A172 (cell line): ENCODE measurements at places on chromosomes 16 and 17.
A peak's percentile ranks its signal among the peaks of the same experiment; 100 is the strongest.

- no peak for DNase-seq
Measured at GRCh38 chr16:9597967-9598730, 506.7 kb downstream of the HAPSTR1 start.

DNA sequence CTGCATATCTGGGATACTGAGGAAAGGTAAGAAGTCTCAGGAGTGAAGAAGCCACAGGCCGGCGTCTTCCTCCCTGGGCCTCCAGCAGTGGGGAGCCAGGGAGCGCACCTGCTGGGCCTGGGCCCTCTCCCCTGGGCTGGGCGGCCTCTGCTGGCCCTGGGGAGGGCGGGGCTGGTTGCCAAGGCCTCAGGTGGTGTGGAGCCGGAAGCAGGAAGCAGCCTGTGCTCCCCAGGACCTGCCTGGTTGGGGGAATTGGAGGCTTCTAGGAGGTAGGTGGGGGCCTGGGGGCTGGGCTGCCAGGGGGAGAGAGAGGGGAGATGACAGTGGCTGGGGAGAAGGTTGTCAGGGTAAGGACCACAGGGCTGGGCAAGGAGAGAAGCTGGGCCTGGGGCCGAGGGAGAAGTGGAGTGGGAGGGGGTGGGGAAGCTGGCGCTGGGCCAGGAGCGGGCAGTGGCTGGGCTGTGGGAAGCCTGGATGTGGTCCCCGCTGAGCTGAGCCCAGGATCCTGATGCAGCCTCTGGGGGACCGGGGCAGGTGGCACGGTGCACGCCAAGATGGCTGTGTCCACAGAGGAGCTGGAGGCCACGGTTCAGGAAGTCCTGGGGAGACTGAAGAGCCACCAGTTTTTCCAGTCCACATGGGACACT, at the start of gene SMIM22:
Gene SMIM22 (plus strand): TSS at position 189 of the 647 bp plus-strand sequence. CDS start 366 bp downstream, at position 555.
- no peak for DNase-seq

DNA sequence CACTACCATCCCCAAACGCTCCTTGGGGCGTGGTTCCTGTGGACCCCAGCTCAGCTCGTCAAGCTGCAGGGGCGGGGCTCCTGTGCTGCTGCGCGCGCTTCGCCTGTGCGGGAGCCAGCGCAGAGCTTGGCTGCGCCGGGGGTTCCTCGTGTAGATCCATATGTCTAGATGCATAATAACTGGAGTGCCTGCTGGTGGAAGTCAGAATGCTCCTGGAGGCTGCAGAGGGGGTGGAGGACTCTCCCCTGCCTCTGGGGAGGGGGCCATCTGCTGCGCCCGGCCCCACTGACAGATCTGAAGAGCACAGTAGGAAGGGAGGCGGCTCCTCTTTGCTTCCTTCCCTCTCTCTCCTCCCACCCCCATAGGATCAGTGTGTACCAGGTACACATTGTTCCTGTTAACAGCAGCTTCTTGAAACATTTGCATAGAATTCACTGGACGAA, 4.6 kb downstream of the RASD1 start:
- no peak for DNase-seq

DNA sequence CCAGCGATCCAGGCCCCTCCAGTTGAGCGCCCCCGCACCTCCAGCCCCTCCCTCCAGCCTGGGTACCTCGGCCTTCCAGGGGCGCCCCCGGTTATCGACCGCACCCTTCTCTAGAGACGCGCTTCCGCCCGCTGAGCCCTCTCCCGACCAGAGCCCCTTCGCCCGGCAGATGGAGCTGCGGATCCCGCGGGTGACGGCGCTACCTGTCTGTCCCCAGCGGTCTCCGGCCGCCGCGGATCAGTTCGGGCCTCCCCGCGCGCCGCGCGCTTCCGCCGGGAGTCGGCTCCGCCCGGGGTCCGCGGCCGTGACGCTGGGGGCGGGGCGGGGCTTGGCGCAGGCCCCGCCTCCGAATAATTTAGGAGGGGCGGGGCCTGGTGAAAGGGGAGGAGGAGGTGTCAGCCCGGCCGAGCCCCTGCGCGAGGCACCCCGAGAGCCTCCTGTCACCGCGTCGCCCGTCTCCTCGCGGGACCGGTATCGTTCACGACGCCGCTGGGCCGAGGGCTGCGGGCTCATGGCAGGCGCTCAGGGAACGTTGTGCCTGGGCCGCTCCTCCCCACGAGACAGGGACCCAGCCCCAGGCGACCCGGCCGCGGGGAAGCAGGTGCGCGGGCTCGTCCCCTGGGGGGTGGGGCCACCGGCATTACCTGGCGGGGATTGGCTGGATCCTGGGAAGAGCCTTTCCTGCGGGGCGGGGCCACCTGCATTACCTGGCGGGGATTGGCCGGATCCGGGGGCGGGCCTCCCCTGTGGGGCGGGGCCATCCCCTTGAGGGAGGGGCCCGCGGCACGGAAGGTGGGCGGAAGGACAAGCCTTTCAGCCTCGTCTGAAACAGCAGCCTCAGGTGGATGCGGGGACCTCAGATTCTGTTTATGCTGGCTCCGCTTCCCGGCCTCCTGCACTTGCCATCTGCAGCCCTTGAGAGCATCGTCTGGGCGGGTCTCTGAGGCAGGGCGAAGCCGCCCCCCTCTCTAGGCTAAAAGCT, at the start of gene SPATA2L:
Gene SPATA2L (minus strand): TSS at position 281 of the 982 bp plus-strand sequence. CDS start 473 bp downstream, outside the sequence.
- peak; percentile 90 for DNase-seq

DNA sequence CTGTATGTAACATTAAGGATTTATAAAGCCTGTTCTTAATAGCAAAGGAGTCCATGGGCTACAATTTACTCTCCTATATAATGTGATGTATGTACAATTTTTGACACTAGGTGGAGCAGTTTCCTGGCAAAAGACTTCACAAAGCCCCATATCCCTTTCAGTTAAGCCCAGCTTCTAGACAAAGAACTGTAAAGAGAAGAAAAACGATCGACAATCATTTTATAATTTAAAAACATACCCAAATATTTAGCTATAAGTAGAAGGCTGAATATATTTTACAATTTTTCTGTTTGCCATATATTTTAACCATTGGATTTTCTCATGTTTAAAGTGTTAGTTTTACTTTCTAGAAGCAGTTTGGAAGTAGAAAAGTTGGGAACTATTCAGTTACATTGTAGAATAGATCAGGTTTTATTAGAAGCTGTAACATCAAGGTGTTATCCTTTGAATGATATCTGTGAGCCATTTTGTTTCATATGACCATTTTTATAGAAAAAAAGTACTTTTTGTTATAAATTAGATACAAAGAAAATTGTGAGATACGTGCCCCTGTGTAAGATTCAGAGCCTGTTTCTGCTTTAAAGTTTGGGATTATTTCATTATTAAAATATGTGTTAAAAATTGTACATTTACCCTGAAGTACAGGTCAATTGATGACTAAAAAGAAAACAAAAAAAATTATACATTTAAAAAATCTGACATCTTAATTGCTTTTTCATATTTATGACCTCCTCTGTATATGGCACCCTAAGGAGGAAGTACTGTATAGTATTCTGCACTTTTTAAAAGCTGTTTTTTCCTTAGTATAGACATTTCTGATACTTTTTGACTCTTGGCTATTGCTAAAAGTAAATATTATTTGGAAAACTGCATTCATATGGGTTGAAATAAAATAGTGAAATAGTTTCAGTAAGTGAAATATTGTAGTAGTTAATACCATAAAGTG, 46.3 kb downstream of the VMP1 start:
- DNase-seq = peak; percentile 79

DNA sequence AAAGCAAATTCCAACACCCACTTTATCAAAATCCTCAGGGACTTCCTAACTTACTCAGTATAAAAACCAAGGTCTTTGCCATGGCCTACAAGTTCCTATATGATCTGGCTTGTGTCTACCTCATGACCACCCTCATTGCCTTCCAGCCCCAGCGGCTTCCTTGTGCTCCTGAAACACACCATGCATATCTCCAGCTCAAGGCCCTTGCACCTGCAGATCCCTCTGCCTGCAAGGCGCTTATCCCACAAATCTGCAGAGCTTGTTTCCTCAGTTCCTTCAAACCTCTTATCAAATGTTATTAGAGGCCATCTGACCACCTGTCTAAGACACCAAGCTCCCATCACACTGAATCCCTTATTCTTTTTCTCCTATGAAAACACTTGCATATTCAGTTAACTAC, 2.6 kb downstream of the BBS2 start:
- DNase-seq = no peak

GRCh38 chr17:45262516-45263476, 902 bp upstream of the SPATA32 start:
- no peak for DNase-seq

DNA sequence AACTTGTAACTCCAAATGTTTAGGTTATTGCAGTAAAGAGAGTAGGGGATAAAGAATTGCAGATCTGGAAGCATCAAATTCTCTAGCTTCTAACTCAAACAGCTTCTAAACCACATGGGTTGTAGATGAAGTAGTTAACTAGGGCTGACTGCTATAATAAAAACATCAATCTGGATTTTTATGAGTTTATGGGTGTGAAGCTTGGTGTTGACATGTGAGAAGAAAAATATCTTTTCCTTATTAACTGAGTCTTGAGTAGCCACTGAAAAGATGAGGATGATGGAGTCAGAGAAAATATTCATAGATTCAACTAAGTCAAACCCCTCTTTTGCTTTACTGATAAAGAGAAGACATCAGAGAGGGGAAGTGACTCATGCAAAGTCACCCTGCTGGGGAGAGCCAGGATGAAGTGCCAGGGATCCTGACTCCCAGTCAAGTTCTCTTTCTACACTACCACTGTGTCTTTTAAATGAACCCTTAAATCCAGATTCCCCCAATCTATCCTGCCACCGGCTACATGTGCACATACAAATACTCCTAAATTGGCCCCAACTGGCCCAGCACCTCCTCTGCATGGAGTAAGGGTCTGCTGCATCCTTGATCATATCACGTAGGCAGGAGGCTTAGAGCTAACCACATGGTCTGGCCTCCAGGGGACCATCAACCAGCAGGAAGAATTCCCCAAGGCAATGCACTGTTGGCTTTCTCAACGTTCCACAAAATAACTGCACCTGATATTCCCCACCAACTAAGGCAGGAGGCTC, 264.0 kb upstream of the CCL2 start:
- peak; percentile 88 for DNase-seq

GRCh38 chr16:74898659-74899058, 86.3 kb downstream of the WDR59 start:
- no peak for DNase-seq

DNA sequence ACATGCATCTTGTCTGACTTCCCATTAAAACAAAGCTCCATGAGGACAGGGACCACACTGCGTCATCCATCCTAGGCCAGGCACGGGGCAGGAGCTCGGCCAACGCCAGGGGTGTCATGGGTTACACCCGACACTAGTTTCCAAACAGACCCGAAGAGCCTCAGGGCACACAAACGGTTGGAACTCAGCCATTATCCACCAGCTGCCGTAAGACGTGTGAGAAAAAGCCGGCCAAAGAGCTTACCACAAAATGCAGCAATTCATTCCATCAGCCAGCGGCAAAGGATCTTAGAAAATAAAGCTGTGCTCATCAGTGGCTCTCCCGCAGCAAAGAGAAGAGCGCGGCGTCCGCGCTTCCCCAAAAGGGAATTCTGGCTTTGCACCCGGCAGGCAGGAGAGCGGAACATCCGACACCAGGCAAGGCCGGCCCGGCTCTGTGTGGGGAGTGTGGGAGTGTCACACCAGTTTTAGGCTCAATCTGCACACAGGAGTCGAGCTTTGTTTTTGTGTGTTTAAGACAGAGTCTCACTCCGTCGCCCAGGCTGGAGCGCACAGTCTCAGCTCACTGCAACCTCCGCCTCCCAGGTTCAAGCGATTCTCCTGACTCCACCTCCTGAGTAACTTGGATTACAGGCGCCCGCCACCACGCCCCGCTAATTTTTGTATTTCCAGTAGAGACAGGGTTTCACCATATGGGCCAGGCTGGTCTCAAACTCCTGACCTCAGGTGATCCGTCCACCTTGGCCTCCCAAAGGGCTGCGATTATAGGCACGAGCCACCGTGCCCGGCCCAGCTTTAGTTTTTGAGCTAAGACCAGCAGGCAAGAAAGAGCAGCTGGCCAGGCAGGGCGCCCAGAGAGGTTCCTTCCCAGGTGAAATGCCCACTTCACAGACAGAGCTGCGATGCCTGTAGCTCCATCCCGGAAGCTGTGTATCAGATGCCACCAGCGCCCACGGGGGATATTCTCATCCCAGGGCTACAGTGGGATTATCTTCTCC, 1.5 kb downstream of the SLC38A8 start:
- DNase-seq = no peak

GRCh38 chr16:49750341-49751000, 105.4 kb downstream of the ZNF423 start:
- no peak for DNase-seq

DNA sequence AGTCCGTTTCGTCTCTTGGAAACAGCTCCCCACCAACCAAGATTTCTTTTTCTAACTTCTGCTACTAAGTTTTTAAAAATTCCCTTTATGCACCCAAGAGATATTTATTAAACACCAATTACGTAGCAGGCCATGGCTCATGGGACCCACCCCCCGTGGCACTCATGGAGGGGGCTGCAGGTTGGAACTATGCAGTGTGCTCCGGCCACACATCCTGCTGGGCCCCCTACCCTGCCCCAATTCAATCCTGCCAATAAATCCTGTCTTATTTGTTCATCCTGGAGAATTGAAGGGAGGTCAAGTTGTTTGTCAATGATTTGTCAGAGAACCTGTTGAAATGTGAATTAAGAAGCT, 48.2 kb downstream of the IL21R start:
- DNase-seq = no peak

DNA sequence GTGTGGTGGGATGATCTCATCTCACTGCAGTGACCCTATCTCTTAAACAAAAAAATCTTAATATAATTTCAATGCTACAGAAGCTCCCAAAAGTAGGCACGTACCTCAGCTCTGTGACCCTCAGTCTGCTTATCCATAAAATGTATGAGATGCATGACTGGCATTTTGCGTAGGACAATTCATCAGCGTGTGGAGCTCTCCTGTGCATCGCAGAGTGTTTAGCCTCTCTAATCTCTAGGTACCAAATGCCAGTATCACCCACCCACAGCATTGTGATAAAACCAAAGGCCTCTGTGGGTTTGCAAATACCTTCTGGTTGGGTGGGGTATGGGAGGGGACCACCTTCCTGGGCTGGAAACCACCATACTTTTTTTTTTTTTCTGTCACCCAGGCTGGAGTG, 19.0 kb upstream of the TUBG2 start:
- DNase-seq = no peak

DNA sequence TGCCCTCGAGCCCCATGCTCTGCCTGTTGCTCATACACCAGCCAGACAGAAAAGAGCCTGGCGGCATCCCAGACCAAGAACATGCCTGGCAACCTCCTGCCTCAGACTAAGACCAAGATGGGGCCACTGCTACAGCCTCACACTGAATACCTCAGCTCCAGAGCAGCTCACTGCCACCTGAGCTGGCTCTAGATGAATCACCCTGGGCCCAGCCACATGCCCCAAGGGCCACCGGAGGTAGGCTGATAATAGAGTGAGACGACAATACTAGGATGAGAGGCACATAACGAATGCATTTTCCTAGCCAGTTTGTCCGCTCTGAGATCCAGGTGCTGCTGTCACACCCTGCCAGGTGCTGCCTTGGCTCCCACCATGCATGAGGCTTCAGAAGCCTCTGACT, 13.0 kb downstream of the PIP4K2B start:
- no peak for DNase-seq
